ENCODE measurements at places on chromosomes 1 and 21.

- peak; percentile 72 for DNase-seq
These were observed 18.7 kb downstream of the MFSD2A start for GRCh38 chr1:39973503-39974135.

DNA sequence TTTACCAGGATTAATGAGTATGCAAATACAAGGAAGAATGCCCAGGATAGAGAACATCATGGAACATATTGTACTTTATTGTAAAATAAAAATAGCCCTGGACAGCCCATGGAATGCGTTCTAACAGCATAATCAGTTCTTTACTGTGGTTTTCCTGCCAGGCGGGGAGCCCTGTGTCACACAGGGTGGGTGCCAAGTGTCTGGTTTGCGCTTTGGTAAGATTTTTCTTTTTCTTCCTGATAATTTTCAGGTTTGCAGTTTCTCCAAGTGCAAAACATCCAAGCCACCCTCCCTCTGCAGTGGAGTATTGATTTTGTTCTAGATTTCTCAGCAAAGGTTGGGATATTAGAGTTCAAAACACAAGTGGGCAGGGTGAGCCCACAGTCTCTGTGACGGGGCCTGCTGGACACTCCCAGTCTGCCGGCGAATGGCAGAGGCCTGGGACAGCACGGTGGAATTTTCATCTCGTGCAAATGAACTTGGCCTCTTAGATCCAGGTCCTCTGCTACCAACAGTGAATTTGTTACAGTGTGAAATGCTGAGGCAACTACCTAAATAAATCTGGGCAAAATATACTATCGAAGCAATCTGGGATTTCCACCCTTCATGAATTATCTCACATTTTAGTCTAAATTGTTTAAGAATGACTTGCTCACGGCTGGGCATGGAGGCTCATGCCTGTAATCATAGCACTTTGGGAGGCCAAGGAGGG is 15.6 kb upstream of the KCNJ15 start:
- no peak for DNase-seq

DNA sequence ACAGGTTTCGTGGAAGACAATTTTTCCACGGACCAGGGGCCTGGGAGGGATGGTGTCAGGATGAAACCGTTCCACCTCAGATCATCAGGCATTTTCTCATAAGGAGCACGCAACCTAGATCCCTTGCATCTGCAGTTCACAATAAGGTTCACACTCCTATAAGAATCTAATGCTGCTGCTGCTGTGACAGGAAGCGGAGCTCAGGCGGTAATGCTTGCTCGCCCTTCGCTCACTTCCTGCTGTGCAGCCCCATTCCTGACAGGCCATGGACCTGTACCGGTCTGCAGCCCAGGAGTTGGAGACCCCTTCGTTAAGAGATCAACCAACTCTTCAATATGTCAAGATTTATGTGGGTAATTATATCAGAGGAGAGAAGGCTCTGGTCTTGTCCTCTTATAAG is 3.3 kb upstream of the DHX9 start:
- no peak for DNase-seq

GRCh38 chr1:202349206-202349928 is 868 bp downstream of the PPP1R12B start:
- no peak for DNase-seq
